ENCODE measurements at places on chromosomes 5 and 9.

- no peak for DNase-seq
Measured at GRCh38 chr9:21289848-21290247, 15.3 kb downstream of the IFNA5 start.

DNA sequence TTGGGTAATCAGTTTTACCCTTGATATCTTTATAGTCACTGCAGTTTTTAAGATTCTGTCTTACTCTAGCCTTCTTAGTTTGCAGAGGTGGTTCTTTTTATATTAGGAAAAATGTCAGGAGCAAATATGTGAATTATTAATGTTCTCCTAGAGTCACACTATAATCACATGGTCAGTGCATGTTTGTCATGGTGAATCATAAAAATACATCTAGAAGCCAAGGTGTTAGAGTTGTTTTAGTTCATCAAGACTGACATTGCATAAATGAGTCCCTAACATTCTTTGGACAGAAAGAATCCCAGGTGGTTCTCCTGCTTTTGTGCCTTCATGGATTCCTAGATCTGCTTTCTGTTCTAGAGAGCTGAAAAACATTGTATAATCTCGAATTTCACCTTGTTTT lies 22.9 kb downstream of the ATG10 start:
- no peak for DNase-seq

DNA sequence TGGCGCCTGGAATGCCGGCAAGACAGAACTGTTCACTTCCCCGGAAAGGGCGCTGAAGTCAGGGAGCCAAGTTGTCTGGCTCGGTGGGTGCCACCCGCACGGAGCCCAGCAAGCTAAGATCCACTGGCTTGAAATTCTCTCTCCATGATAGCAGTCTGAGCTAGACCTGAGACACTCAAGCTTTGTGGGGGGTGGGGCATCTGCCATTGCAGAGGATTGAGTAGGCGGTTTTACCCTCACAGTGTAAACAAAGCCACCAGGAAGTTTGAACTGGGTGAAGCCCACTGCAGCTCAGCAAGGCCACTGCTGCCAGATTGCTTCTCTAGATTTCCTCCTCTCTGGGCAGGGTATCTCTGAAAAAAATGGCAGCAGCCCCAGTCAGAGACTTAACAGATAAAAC lies 277.4 kb downstream of the SLCO4C1 start:
- no peak for DNase-seq

DNA sequence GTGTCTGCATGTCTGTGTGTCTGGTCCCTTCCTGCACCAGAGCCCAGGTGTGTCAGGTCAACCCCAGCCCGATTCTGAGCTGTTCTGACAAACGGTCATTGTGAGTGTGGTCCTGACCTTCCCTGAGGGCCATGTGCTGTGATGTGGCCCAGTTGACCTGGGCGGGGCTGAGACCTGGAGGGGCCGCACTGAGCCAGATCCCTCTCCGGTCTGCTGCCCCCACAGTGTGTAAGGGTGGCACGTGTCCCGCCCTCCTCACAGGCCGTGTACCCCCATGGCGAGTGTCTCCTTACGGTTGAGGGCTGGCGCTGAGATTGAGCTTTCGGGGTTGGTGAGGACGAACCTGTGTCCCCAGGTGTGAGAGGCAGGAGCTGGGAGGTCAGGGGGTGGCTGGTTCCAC lies 136.5 kb downstream of the MRPL36 start:
- DNase-seq: no peak

- DNase-seq: no peak
Measured at GRCh38 chr9:89841456-89841855, 236.6 kb downstream of the GADD45G start.

DNA sequence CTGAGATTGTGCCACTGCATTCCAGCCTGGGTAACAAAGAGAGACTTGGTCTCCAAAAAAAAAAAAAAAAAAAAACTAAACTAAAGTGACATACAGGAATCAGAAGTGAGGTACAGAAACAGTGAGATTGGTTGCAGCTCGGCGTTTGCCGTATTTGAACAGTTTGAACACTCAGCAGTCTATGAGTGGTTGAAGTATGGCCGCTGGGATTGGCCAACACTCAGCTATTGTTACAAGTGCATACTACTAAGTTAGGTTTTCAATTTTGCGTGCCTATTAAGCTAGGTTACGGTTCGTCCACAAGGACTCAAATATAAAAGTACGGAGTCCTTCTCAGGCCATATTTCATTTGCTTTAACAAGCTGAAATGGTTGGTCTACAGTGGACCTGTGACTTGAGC lies 3.3 kb upstream of the TSC1 start:
- no peak for DNase-seq

- no peak for DNase-seq
Measured at GRCh38 chr9:83956086-83956435, 24.0 kb downstream of the HNRNPK start.

- no peak for DNase-seq
Measured at GRCh38 chr5:142186857-142187594, 78.4 kb downstream of the NDFIP1 start.

- DNase-seq: no peak
Measured at GRCh38 chr9:26856413-26857032, 36.1 kb downstream of the CAAP1 start.

- DNase-seq: no peak
Measured at GRCh38 chr9:133789778-133790177, 51.6 kb upstream of the SARDH start.

DNA sequence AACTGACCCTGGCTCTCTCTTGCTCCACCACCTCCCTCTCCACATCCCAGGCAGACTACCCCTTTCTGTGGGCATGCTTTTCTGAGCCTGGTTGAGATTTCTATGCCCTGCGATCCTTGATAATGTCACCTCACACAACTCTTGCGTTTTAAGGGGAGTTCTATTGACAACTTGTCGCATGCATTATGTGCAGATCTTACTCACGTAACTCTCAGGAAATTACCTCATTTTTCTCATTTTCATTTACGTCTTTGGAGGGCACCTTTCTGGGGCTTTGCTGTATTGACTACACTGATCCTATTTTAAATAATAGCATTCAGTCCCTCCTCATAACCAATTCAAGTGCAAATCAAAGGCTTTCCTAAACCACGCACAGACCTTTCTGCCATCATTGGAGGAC lies 140.4 kb upstream of the WWC1 start:
- no peak for DNase-seq

GRCh38 chr5:133088064-133088463 lies 36.3 kb downstream of the HSPA4 start:
- no peak for DNase-seq

DNA sequence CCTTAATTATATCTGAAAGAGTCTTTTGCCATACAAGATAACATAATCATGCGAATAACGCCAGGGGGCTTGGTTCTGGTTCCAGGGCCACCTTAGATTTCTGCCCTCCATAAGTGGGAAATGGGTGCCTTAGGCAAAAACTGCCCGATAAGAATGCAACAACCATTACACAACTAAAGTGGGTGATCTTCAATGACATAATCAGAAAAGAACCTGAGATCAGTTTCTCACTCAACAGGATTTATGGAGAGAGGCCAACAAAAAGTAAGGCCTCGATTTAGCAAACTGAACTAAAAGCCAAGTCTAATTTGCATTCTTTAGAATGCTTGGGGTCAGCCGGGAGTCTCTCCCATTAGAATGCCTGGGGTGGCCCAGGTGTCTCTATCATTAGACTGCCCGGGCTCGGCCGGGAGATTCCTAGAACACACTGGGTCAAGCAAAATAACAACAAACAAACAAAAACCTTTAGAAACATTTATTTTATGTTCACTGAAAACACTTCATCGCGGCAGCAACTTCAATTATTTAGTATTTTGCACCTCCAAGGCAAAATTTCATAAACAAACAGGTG lies 194.8 kb downstream of the AUH start:
- DNase-seq: no peak

- DNase-seq: no peak
Measured at GRCh38 chr5:56516441-56516840, 283.3 kb upstream of the ANKRD55 start.

GRCh38 chr9:127505396-127506116 lies 54.2 kb downstream of the LRSAM1 start:
- no peak for DNase-seq

DNA sequence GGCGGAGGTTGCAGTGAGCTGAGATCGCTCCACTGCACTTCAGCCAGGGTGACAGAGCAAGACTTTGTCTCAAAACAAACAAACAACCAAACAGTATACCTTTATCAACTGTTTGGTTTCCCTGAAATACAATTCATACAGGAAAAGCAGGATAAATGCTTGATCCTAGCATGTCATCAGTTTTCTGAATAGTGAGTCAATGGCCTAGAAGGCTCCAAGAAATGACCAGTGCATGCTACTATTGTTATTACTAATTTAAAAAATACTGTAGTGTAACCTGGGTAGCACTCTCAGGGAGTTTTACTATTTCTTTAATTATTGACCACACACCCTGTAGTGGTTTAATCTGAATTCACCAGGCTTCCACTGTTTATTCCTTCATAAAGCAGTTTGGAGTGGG lies 101.0 kb upstream of the PTPN3 start:
- DNase-seq: no peak

GRCh38 chr5:73274881-73275663 lies 102.1 kb downstream of the TMEM174 start:
- DNase-seq: no peak

DNA sequence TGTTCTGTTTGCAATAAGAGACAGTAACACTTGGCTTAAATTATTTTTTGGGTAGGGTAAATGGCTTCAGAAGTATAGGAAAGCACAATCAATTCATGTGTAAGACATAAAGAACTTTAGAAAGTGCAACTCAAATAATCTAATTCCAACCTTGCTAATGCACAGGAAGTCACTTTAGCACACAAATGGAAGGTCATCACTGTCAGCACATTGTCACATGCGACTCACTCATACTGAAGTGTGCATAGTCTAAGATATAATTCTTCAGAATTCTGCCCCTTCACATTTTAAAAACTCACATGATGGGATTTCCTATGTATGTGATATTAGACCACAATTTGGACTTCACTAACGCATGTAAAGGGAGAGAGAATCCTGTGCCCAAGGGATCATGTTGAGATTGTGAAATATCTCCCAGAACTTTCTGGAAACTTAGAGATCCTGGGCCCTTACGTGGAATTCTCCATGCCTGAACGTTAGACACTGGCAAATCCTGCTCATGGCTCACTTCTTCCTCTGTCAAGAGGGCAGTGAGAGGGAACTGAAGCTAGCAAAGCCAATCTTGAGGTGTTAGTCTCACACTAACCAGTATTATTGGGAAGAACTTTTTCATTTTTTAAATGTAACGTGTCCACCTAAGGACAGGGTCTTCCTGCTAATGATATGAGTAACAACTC lies 403.2 kb upstream of the PTGER4 start:
- DNase-seq: no peak

DNA sequence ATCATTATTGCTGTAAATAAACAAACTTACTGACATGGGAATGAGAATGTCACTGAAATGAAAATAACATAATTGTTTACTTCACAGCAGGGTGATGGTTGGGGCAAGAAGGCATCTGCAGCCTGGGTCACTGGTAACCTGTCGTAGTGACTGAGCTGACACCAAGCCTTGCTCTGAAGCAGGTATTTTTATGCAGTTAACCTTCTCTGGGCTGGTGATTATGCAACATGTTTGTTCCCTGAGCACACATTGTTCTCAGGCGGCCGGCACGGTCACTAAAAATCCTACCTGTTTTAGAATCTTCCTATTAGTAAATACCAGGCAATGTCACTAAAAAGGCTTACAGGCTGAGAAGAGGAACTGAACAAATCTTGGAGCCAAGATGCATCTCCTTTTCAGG lies 157.7 kb upstream of the NR3C1 start:
- no peak for DNase-seq

- DNase-seq: no peak
Measured at GRCh38 chr5:902129-902916, 9.6 kb downstream of the TRIP13 start.

DNA sequence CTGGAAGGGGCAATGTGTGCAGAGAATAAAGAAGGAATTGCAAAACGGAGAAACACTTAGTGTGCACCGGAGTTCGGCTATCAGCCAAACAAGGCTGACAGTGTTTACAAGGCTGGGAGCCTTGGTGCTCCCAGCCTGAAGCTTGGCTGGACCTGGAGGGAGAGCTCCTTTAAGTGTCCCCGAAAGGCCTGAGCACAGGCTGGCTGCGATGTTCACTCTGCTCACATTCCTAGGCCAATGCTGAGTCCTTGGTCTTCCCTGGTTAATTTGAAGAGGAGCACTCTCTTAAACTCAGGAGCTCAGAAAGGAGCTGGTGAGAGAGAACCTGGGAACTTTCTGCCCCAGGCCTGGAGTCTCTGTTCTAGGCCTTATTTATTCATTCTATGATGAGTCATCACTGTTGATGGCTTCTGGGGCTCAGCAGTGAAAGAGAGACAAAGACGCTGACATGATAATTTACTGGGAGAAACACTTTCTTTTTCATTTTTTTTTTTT lies 88.6 kb upstream of the MYO10 start:
- no peak for DNase-seq

- no peak for DNase-seq
Measured at GRCh38 chr5:112549127-112549526, 130.1 kb upstream of the EPB41L4A start.

DNA sequence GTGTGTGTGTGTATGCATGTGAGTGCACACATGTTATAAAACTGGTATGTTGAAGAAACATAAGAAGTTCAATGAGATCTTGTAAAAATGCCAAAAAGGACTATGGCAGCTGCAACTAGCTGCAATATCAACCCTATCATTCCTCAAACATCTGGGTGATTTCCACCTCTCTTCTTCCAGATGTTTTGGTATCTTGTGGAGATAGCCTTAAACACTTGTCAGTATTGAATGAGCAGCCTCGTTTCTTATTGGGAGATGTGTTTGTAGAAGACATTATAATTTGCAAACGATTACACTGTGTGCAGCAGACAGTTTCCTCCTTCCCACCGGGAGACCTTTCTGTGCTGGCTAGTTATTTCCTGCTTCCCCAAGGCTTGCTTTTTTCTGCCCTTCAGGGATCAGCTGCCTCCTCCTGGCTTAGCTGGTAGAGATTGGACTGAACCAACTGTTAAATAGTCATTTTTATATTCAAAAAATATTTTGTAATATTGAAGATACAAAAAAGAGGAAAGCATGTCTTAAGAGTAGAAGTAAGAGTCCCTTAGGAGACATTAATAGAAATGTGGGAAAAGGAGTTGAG lies 168.4 kb upstream of the MPDZ start:
- no peak for DNase-seq

- DNase-seq: no peak
Measured at GRCh38 chr5:145479857-145480256, 355.3 kb downstream of the PRELID2 start.

Measured in activated CD4-positive, CD25-positive, alpha-beta regulatory T cell treated with anti-CD3 and anti-CD28 coated beads, Interleukin-2, amount 50 U/mL, for 16 hours (primary cell).